ENCODE measurements at places on chromosomes 7 and 10.

DNA sequence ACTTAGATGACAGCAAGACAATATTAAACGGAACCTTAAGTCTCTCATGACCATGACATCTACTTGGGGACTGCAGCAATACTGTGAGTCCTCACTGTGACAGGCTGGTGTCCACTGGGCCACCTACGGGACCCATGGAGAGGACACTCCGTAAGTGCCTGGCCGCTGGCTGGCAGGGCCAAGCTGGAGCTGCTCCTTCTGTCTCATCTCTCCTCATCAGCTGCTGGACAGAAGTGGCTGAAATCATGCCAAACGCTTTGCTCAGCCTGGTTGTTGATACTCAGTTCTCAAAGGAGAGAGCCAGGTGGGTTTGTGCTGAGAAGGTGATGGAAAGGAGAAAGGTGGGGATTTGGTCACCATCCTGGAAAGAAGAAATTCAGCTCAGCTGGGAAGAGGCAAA is 33.3 kb downstream of the AFAP1L2 start:
- DNase-seq: no peak

GRCh38 chr7:4177001-4177400 is 505.1 kb upstream of the FOXK1 start:
- no peak for DNase-seq

DNA sequence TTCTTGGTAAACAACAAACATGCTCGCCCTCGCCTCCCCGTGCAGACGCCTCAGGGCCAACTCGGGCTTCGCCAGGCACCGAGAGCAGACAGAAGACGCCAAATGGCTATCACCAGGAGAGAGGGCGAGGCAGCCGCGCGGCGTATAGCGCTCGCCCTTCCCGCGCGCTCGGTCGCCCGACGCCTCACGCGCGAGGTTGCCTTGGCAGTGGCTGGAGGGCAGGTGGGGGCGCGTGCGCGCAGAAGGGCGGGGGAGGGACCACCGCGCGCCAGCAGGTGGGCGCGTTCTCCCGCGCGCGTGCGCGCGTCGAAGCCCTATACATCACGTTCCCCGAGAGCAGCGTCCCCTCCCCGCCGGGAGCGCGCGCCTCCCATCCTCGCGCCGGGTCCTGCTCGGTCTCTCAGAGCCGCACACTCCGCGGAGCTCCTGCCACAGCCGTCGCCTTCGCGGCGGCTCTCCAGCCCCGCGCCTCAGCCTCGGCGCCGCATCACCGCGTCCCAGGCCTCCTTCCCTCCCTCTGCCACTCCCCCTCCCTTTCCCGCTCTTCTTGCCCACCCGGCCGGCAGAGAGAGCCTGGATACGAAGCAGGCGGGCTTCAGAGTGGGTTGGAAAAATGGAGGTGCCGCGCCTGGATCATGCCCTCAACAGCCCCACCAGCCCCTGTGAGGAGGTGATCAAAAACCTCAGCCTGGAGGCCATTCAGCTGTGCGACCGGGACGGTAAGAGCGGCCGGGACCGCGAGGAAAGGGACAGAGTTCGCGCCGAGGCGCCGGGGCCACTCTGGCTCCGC is at the start of gene PHYHIPL:
PHYHIPL (plus strand) TSS at position 403 of the 790 bp plus-strand sequence; CDS start at position 614, 211 bp downstream.
- DNase-seq: peak; percentile 66

DNA sequence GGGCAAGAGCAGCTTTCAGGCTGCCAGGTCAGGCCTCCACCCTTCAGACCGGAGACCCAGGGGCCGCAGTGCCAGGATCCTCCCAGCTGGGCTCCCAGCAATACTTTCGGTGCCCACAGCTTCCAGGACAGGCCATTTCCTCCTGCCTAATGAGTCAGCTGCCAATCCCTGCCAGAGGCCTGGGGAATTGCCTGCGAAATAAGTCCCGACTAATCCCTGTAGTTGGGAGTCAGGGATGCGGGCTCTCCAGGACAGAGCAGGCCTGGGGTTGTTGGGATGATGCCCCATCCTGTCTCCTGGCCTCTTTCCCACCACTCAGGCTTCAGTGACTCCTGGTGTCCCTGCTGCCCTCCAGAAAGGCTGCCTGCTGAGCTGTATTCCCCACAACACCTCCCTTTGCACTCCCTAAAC is 143.5 kb upstream of the UNC5B start:
- peak; percentile 46 for DNase-seq

- no peak for DNase-seq
Observed at GRCh38 chr10:69624245-69624786, 5.7 kb upstream of the FAM241B start.

DNA sequence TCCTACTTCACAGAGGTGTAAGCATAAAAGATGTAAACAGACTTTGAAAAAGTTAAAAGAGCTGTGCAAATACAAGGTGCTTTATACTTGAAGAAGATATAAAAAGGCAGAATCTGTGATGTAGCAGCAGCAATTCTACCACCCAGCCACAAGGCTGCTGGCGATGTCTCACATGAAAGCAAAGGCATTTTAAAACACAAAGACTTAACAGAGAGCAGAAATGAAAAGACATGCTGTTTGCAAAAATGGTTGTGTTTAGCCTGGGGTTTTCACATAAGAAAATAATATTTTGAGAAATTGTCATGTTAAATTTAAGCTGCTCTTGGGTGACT is 85.5 kb upstream of the ZNF800 start:
- no peak for DNase-seq

DNA sequence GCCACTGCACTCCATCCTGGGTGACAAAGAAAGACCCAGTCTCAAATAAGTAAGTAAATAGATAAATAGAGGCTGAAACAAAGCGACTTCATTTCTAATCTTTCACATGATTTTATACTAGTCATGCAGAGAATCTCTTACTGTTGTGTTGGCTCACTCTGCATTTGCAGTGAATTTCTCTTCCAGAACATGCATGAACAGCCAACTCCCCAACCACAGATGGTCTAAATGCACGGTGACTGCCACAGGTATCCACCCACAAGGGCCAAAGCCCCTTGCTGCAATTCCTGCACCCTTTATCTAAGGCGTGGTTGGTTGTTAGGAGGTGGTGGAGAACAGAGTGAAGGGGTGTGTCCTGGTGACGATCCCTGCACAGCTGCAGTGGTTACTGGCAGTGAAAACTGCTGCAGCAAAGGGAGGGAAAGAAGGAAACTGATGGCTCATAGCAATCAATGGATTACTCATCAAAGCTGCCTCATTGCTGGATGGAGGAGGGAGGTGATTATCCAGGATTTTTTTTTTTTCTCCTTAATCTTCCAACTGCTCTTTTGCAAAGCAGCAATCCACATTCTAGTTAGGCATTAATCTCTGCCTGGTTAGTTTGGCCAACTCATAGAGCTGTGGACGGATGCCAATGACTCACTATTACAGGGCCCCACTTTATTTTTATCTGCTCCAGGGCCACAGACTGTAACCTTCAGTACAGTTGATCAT is 50.6 kb downstream of the PRTFDC1 start:
- no peak for DNase-seq

DNA sequence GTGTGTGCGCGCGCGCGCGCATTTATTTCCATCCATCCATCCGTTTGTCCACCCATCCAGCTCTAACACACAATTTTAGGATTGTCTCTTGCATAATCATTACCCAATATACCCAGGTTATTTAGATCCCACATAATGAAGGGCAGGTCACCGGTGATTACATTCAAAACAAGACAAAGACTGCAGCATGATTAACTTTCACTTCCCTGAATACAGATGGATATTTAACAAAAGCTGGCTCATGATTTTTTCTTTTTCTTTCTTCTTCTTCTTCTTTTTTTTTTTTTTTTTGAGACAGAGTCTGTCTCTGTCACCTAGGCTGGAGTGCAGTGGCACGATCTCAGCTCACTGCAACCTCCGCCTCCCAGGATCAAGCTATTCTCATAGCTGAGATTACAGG is 86.2 kb downstream of the SH3PXD2A start:
- no peak for DNase-seq

GRCh38 chr7:156019776-156020565 is 207.7 kb upstream of the SHH start:
- no peak for DNase-seq

DNA sequence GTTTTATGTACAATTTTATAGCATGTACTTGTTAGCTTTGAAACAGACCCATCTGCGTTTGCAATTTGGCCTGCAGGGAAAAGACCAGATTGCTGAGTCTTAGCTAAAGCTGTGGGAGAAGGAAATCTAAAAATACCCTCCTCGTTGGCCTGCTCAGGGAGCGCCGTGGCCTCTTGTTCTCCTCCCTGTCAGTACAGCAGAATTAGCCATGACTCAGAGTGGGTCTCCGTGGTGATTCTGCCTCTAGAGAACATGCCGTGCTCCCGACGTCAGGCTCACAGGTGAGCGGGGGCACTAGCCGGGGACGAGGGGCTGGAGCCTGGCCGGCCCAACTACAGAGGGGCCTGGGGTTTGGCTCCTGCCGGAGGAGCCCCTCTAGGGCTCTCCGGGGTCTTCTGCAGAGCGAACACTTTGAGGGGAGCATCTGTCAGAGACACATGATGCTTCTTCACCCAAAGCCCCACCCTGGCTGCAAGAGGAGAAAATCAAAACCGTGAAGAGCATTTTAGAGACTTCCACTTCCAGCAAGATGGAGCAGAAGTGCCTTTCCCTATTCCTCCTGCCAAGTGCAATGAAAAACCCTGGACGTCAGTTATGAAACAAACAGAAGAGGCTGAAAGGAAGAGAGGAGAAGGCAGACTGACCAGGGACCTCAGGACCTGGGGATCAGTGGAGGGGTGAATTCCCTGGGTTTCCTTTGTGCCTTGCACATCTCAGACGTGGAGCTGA is 98.9 kb downstream of the LHPP start:
- DNase-seq: peak; percentile 58

- no peak for DNase-seq
Observed at GRCh38 chr10:36491926-36492325, 633.5 kb upstream of the ANKRD30A start.

- no peak for DNase-seq
Observed at GRCh38 chr10:8331387-8331786, 276.9 kb downstream of the GATA3 start.

DNA sequence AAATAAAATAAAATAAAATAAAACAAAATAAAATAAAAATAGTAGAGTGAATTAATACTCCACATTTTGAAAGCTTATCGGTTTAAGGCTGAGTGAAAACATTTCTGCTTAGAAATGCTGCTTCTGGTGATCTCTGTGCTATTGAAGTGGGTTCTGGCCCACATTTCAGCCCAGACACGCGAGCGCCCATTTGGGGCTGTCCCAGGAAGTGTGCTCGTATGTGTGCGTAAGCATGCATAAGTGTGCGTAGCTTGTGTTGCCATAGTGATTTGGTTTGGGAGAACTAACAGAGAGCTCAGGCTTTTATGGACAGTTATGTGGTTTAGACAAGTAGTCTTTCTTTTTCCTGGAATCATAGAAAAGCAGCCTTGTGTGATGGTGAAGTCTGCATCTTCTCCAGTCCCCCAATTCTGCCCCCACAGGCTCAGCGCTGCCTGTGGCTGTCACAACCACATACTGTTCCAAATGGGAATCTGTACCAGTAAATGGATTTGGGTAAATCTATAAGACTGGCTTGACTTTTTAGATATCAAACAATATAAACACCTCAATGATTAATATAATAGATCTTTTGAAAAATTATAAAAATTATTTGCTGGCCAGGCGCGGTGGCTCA is 29.8 kb upstream of the PURB start:
- DNase-seq: no peak

- no peak for DNase-seq
Observed at GRCh38 chr7:16579216-16579615, 52.6 kb downstream of the LRRC72 start.

- DNase-seq: no peak
Observed at GRCh38 chr7:129188372-129188891, at the start of gene SMO. SMO (plus strand) TSS chr7:129188633; CDS start chr7:129189152, 519 bp downstream.

GRCh38 chr10:90587081-90587491 is 270.8 kb downstream of the HTR7 start:
- no peak for DNase-seq

GRCh38 chr7:40587419-40587818 is 452.6 kb downstream of the SUGCT start:
- DNase-seq: no peak

GRCh38 chr10:126062131-126063032 is 166.0 kb downstream of the FANK1 start:
- no peak for DNase-seq

DNA sequence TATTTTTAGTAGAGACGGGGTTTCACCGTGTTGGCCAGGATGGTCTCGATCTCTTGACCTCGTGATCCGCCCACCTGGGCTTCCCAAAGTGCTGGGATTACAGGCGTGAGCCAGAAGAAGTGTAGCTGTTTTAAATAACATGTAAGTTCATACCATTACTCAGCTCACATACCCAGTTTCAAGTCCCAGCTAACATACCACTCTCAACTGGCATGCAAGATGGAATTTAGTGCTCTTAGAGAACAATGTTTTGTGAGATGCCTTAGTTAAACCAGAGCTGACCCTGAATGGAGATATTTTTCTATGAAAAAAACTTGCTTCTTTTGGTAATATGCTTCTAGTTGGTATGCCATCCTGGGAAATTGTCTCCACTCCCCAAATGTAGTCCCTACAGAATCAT is 37.3 kb downstream of the HBP1 start:
- DNase-seq: no peak

GRCh38 chr7:154427533-154427932 is 375.3 kb downstream of the DPP6 start:
- no peak for DNase-seq

Data from cerebellar nuclear complex (tissue), 1 donor.